ENCODE measurements at places on chromosomes 16 and 17.

DNA sequence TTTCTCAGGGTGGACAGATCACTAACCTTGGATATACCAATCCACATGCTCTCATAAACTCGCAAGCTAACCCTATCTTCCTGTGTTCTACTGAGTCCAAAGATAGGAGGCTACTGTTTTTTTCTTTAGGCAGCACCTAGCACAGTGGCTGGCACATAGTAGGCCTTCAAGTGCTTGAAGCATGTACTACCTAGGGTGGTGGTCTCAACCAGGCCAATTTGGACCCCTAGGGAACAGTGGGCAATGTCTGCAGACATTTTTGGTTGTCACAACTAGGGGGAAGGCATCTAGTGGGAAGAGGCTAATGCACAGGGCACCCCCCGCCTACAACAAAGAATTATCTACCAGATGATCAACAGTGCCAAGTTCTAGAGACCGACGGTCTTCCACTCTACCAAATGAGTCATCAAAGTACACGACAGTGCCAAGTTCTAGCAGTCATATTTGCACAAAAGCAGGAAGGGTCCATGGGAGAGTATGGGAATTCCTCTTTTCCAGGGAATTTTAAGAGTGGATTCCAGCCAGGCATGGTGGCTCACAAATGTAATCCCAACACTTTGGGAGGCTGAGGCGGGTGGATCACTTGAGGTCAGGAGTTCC, 390.3 kb downstream of the SLC39A11 start:
- no peak for DNase-seq

DNA sequence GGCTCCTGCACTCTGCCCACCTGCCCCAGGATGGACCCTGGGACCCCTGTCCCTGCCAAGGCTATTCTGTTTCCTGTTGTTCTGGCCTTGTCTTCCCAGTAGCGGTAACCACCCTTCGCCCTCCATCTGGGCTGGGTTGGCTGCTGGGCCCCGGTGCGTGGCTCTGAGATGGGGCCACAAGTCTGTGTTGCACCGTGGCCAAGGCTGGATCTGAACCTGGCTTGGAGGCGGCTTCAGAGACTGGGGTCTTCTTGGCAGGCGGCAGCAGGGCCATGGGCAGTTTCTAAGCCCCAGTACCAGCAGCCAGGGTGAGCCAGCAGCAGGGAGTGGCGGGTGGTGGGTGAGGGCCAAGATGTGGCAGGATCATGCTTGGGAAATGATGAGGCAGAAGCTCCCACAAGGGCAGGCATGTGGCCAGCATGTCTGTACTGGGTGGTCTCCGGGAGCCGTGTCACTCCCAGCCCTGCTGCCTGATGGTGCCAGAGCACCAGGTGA, 12.6 kb downstream of the MAP2K3 start:
- DNase-seq = no peak

GRCh38 chr17:33712120-33712519, 419.0 kb upstream of the ASIC2 start:
- DNase-seq = no peak

DNA sequence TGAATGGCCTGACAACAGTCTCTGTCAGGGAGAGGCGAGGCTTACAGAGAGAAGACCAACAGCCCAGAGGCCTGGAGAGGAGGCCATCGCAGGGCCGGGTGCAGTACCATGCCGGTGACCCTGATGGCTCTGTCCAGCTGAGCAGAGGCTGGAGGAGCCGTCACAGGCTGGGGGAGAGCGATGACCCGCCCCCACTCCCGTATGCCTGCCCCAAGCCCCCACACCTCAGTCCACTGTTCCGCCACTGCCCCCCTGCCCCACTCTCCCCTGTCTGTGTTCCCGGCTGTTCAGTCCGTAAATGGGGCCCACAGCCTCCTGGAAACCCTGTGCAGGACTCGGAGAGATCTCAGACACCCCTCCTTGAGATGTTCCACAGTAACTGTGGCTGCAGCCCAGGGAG, 12.8 kb upstream of the FAM83G start:
- no peak for DNase-seq

Data from NAMALWA (cell line).